Activated naive CD4-positive, alpha-beta T cell treated with anti-CD3 and anti-CD28 coated beads for 36 hours (primary cell): ENCODE measurements at places on chromosomes 1 and 21.

- DNase-seq, result no peak
Measured at GRCh38 chr21:37341254-37341960, 25.2 kb upstream of the DYRK1A start.

DNA sequence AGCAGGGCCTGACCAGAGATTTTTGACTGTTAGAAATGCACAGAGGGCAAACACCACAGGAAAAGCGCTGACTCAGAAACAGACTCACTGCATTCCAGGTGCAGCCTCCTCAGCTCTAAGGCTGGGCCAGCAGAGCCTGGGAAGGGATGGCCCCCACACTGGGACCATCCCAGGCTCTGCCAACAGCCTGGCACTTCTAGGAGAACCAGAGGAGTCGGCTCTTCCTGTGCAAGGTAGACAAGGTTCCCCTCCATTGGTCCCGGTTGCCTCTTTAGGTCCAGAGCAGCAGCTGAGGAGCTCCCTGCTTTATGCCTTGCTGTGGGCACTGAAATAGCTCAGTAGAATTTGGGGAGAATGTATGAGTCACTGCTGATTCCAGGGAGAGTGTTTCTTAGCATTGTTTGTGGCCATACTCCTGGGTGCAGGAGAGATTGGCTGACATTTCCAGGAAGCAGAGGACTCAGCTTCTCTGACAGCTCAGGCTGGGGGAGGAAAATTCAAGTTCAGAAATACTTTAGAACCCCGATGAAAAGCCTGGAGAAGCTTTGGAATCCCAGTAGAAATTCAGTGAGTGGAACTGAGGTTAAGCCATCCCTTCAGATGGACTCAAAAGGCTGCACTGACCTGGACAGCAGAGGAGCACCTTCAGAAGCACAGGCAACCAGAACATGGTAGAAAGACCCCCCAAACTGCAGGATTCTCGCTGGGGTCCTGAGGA lies 19.7 kb downstream of the PRAMEF1 start:
- DNase-seq, result no peak

- DNase-seq, result no peak
Measured at GRCh38 chr21:44359396-44359795, 6.0 kb downstream of the TRPM2 start.

GRCh38 chr1:33588726-33589125 lies 116.3 kb downstream of the ZSCAN20 start:
- DNase-seq, result no peak

GRCh38 chr1:161092621-161093028 lies 3.3 kb upstream of the NECTIN4 start:
- DNase-seq, result peak; percentile 80

DNA sequence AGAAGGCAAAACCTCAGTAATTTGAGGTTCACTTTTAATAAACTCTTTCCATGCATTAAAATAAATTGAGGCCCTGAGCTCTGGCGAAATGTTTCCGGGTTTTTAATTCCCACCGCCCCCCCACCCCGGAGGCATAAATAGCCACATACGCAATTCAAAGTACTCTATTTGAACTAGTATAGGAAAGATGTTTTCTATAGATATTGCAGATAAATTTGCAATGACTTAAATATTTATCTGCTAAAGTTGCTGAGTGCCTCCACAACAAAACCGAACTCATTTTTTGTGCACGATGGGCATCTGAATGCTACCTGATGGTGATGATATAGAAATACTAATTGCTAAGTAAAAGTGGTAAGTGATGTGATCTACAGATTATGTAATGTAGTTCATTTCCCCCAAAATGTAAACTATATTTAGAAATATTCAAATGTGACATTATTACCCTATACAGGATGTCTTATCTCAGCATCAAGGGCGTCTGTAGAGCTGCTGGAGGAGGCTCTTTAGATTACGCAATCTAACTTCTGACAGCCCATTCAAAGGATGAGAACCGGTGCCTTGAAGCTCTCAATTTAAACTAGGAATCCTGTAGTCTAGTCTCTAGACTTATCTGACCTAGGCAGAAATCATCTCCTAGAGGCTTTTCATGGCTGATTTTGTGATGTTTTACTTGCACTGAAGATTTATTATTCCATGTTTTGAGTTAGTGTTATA lies 8.5 kb downstream of the IRF2BP2 start:
- DNase-seq, result peak; percentile 32

- DNase-seq, result no peak
Measured at GRCh38 chr1:182113879-182114626, 52.5 kb upstream of the ZNF648 start.

GRCh38 chr1:17056551-17056950 lies 2.7 kb upstream of the SDHB start:
- no peak for DNase-seq

GRCh38 chr1:145918992-145919939 lies 749 bp upstream of the PEX11B start:
- DNase-seq, result peak; percentile 22

DNA sequence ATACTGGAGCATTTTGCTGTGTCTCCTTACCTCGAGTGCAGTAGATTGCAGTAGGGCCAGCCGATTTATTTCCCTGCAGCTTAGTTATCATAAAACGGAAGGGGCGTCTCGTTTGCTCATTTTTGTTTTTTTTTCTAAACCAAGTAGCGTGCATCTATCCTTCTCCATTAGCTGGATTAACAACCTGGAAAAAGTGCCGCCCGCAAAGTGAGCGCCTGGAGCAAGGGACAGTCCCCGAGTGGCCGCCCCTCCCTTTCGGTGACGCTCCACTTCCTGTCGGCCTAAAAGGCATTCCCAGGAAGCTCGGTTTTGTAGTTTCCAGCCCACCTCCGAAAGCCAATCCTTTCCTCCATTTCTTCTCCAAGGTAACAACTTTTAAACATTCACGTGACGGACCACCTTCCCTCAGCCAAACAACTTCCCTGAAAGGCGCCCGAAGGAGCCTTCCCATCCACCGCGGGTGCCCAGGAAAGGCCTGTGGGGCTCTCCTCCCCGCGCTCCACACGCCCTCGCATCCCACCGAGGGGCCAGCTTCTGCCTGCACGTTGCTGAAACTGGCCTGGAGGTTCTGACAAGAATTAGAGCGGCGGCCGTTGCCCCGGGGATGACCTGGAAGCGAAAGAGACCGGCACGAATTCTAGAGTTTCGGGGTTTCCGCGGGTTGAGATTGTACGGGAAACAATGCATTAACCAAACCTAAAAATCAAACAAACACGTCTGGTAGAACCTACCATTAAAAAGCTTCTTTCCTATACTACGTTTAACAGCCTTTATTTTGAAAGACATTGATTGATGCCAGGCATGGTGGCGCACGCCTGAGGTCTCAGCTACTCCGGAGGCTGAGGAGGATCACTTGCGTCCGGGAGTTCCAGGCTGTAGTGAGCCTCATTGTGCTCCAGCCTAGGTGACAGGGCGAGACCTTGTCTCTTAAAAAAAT lies at the start of gene EXTL2:
Gene EXTL2 (minus strand): TSS at position 240 of the 937 bp plus-strand sequence. CDS start 6,085 bp downstream, outside the sequence.
- peak; percentile 80 for DNase-seq

GRCh38 chr1:220908757-220909156 lies 29.5 kb downstream of the HLX start:
- DNase-seq, result no peak

- no peak for DNase-seq
Measured at GRCh38 chr1:53769780-53770179, 30.8 kb upstream of the GLIS1 start.

- no peak for DNase-seq
Measured at GRCh38 chr21:45817345-45817744, 164.2 kb upstream of the COL6A1 start.

- no peak for DNase-seq
Measured at GRCh38 chr1:101200513-101200912, 36.3 kb upstream of the S1PR1 start.

DNA sequence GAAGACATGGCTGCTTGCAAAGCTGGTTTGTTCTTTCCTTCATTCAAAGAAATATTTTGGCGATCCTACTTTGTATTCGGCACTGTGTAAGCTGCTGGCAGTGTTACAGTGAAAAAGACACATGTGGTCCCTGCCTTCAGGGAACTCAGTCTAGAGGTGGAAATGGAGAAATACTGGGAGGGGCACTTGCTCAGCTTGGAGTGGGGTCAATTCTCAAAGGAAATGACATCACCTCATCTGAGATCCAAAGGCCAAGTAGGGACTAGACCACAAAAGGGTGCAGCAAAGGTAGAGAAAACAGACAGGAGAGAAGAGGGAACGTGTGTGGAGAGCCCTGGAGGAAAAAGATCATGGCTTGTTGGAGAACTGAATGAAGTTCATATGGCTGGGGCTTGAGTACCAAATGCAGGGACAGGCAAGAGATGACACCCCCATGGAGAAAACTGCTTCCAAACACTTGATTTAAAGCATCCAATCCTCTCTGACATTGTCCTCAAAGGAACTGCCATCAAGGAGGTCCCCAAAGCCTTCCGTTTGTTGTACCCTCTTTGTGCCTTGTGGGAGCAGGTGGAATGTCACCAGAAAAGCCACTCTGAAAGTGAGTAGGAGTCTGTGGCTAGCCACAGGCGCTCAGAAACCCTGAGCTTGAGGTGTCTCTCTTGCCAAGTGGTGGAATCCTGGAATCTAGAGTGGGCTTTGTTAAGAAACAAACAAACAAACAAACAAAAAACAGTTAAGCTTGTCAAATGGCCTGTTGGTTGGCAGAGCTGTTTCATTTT lies 48.3 kb upstream of the TDRD10 start:
- DNase-seq, result no peak

DNA sequence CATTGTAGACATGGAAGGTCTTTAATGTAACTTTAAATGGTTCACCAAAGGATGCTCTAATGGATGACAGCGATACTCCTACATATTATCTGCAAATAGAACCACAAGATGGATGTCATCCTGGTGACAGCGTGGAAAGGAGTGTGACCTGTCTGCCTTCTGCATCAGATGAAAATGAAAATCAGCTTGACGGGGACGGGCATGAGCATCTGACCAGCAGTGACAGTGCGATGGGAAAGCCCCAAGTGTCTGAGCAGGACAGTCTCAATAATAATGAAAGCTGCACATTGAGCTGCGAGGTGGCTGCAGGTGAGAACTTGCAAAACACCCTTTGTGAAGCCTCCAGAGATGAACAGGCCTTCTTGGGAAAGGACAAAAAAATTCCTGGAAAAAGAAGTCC lies 25.2 kb downstream of the CNST start:
- DNase-seq, result peak; percentile 25

- peak; percentile 68 for DNase-seq
Measured at GRCh38 chr1:19704247-19705113, 39.8 kb downstream of the HTR6 start.

GRCh38 chr21:20163167-20163566 lies 835.0 kb upstream of the NCAM2 start:
- DNase-seq, result no peak

- peak; percentile 18 for DNase-seq
Measured at GRCh38 chr1:59272507-59272906, 24.4 kb upstream of the FGGY start.

DNA sequence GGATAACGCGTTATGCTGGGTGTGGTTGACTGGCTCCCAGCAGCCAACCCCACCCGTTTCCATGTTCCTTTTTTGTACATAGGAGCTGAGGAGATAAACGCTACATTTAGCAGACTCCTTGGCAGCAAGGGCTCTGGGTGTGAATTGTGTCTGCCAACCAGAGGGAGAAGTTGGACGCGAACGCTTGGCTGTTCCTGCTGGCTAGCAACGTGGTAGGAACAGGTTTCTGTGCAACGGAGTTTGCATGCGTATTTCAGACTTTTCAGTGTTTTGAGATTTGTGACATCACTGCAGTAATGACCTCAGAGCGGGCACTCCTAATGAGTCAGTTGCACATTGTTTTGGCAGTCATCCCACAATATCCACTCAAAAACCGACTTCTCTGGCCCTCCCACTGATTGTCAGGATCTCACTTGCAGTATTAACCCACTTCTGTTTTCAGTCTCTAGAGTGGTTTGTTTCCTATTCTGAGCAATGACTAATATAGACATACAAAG lies 98.7 kb upstream of the RGS1 start:
- DNase-seq, result no peak

GRCh38 chr1:213423041-213423440 lies 372.0 kb downstream of the RPS6KC1 start:
- no peak for DNase-seq

GRCh38 chr1:42173155-42173933 lies 8.8 kb upstream of the GUCA2A start:
- peak; percentile 76 for DNase-seq

- DNase-seq, result no peak
Measured at GRCh38 chr1:75785320-75785982, 605 bp upstream of the RABGGTB start.

GRCh38 chr1:198633675-198634121 lies 5.1 kb upstream of the PTPRC start:
- DNase-seq, result peak; percentile 33

DNA sequence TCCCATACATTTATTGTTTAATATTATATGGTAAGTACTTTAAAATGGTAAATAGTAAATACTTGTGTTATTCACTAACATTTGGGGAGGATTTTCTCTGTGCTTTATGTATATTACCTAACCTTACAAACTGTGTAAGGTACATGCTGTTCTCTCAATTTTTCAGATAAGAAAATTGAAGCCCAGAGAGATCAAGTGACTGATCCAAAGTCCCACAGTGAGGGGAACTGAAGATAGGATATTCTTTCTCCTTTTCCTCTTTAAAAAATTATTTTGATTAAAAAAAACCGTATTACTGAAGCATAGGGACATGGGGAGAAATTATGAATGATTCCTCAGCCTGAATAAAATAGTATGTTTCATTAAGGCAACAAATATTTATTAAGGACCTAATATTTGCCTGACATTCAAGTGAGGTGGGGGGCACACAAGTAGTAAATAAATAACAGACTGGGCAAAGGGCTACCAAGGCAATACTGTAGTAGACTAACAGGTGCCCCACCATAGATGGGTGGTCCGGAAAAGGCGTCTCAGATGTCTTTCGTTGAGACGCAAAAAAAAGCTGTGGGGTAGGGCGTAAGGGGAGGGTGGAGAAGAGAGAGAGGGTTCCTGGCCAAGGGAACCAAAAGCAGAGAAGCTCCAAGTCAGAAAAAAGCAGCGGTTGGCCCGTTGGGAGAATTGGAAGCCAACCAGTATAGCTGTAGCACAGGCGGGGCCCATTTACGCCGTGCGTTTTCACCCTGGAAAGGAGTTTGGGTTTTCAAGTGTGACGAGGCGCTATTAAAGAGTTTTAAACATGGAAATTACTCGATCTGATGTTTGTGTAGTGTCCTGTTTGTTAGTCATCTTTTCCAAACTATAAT lies 944 bp upstream of the AGO3 start:
- peak; percentile 53 for DNase-seq

DNA sequence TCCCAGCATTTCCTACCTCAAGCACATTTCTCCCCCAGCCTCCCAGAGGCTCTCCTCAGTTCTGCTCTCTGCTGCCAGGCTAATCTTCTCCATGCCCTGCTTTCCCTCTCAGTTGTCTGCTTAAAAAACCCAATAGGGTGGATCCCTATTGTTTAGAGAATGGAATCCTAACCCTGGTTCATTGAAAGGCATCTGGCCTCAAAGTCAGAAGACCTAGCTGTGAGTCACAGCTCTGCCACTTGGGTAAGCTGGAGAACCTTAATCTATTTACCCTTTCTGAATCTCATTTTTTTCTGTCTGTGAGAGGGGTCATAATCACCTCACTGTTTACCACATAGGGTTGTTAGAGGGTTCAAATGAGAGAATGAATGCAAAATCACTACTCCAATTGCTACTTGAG lies 12.5 kb upstream of the MYOC start:
- DNase-seq, result no peak
